ENCODE measurements at places on chromosomes 4 and X. TPM values are rescaled to one million over a fixed set of nuclear protein-coding genes. Genes with fewer than 3 reads are reported as not detected.

PHKA1 gene
- total RNA-seq: 2.1 TPM

FSTL5 gene
- not detected for total RNA-seq

FAM53A gene
- total RNA-seq: 1.2 TPM

PCDH18 gene
- total RNA-seq: 0.30 TPM

DCAF8L2 gene
- total RNA-seq: not detected

ARR3 gene
- total RNA-seq: not detected

SUPT20HL1 gene
- not detected for total RNA-seq

FGD1 gene
- not detected for total RNA-seq

HPGDS gene
- total RNA-seq: not detected

RLIM gene
- total RNA-seq: 45.0 TPM

RAI2 gene
- 1.6 TPM for total RNA-seq

RPA4 gene
- total RNA-seq: not detected

MND1 gene
- not detected for total RNA-seq

MSANTD1 gene
- 1.9 TPM for total RNA-seq

Data from naive thymus-derived CD4-positive, alpha-beta T cell (primary cell).